HAP-1 (cell line): ENCODE measurements at places on chromosomes 5 and 9.
A peak's percentile ranks its signal among the peaks of the same experiment; 100 is the strongest.

GRCh38 chr5:109690975-109691574 is 1.3 kb downstream of the MAN2A1 start:
- DNase-seq = peak; percentile 66

GRCh38 chr9:13674926-13675637 is 395.6 kb upstream of the MPDZ start:
- DNase-seq = no peak

- DNase-seq = peak; percentile 86
These were observed 21.3 kb upstream of the NDST1 start for GRCh38 chr5:150486402-150487198.

DNA sequence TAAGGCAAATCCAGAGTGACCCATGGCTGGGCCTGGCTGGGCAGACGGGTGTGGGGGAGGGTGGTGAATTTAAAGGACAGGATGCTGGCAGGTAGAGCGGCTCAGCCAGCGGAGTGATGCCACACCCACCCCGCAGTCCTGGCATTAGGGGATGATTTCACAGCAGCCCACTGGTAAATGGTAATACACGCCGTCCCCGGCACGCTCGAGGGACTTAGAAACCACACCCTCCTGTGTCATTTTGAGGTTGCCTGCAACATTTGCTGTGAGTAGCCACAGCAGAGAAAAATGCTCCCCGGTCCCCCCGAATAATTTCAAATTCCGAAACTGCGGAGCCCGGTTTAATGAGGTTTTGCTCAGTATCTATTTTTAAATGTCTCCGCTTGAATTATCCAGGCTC is 71.3 kb upstream of the FCN2 start:
- no peak for DNase-seq

DNA sequence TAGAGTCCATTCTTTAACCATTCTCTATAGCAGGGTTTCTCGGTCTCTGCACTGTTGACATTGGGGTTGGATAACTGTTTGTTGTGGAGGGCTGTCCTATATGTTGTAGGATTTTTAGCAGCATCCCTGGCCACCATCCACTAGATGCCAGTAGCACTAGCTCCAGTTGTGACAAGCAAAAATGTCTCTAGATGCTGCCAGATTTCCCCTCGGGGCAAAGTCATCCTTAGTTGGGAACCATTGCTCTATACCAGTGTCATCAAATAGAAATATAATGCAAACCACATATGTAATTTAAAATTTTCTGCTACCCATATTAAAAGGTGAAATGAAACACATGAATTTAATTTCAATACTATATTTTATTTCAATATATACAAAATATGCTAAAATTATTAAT is 2.9 kb downstream of the TTC23L start:
- DNase-seq = no peak

DNA sequence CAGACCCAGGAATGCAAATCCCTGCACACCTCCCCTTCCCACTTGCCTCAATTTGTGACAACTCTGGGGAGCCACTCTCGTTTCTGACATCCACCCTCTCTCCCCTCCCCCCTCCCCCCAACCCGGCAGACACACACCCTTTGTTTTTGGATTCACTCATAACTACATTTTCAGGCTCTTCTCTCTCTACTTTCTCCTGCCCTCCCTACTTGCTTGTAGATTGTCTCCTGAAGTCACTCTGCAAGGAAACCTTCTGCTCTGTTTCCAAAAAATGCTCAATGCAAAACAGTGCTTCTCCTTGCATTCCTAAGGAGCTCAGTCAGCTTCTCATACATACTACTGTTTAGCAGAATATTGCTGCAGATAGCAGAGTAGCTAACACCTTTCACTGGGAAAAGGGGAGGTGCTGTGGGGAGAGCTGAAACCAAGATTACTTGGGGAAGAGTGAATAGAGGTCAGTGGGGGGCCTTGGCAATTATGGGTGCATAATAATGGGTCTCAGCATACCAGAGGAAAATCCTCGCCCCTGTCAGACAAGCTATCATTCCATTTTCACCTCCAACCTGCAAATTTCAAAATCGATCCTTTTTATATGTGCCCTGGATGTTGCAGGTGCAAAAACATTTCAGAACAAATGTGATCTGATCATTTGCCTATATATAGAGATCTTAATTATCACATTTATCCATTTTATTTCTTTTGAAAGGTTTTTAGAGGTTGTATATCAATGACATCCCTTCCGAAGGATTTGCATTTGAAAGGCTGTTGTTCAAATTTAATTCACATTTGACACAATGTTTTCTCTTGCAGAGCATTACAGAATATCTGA is 1860.7 kb upstream of the WWC1 start:
- DNase-seq = peak; percentile 89

- DNase-seq = no peak
These were observed 21.6 kb downstream of the FOXE1 start for GRCh38 chr9:97874624-97875023.

DNA sequence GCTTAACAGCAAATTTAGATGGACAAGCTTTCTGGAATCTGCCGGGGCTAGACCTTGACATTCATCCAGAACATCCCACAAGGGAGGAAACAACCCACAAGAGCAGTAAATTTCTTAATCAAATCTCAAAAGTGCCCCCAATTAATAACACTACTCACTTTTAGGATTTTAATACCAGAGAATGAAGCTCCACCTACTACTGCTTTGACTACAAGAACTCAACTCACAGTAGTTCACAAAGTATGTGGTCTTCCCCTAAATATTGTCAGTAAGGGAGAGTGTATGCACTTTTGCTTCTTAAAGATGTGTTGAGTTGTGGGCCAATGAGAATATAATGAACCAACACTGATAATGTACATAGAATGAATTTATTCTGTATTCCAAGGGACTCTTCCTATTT is 94.7 kb downstream of the EBF1 start:
- DNase-seq = no peak

- DNase-seq = no peak
These were observed 71.4 kb upstream of the COL5A1 start for GRCh38 chr9:134570151-134570621.

- DNase-seq = peak; percentile 97
These were observed 221.0 kb downstream of the TSSK1B start for GRCh38 chr5:113213551-113214425.

GRCh38 chr9:125747765-125748445 is 732 bp downstream of the PBX3 start:
- peak; percentile 43 for DNase-seq

GRCh38 chr5:110880413-110880812 is 141.6 kb downstream of the SLC25A46 start:
- DNase-seq = no peak

GRCh38 chr9:16247188-16247875 is 623.1 kb downstream of the BNC2 start:
- DNase-seq = no peak

DNA sequence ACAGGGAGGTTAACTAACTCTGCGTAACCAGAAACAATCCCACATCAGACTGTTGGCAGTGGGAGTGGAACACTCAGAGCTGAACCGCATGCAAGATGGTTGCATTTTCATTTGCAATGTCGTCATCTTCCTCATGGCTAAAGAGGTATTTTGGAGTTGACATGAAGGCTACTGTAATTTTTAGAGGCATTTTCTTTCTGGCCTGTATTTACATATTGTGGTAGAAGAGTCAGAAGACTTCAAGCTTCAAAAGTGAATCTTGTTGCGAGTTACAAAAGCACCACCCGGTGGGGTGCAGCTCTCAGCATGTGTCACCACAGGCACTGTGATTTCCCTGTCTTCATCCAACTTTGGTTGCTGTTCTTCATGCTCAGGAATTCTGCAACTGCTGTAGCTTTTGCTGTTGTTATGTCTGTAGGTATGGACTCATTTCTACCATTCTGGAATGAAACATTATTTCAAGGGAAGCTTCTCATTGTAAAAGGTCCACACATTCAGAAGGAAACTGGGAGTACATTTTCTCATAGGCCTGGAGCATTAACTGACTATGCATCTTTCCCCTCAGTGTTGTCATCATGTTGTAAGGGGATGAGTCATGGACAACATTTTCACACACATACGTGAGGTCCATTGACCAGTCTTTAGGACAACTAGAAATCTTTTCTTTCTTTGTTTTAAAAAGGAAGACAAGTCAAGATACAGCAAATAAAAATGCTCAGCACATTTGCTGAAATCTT is 35.4 kb upstream of the GDNF start:
- no peak for DNase-seq

DNA sequence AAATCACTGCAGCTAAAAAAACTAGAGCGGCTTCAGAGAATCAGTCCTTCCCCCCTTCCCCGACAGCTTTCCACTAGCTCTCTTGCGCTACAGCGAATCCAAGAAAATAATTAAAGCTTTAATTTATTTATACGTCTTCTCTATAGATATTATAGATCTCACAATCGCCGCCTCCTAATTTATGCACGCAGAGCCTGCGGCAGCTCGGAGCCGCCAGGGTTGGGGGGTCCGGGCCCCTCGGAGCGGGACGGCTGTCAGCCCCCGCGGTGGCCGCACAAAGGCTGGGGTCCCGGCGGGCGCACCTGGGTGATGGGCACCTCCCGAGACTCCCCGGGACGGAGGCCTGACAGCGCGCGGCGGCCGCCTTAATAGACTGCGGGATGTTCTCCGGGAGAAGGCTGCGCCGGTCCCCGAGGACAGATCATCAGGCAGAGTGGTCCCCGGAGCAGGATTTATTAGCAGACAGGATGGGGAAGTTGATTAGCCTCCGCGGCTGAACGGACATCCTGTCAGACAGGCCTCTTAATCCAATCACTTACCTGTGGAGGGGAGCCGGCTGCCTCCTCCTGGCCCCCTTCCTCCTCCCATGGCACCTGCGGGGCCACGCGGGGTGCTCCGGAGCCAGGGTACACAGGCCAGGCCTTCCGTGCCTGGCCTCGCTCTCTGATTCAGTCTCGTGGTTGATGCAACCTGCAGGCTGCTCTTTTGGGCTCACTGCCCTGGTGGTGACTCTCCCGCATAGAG is 166.8 kb downstream of the MELK start:
- no peak for DNase-seq

- DNase-seq = no peak
These were observed 13.4 kb upstream of the AIF1L start for GRCh38 chr9:131082774-131083512.

- DNase-seq = no peak
These were observed 15.5 kb upstream of the TRIM32 start for GRCh38 chr9:116671605-116672004.
